ENCODE measurements at places on chromosomes 11 and 22.

DNA sequence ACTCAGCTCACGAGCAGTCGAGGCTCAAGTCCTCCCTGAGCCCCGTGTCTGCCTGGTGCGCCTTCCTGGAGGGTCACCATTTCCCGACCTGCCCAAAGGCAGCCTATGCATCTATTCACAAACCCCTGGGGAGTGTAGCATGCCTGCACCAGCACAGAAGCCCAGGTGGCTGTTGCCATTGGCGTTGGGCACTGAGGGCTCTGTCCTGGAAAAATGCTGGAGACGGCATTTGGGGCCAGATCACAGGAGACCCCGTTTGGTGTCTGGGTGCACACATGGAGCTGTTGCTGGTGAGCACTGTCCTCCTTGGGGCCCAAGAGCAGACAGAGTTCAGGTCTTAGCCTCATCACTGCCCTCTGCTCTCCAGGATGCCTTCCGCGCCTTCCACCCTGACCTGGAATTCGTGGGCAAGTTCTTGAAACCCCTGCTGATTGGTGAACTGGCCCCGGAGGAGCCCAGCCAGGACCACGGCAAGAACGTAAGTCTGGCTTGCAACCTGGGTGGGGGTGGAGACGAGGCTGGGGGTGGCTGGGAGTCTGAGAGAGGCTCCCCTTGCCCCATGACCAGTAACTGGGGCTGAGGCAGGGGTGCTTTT, 9.4 kb downstream of the FADS2 start:
- no peak for DNase-seq

DNA sequence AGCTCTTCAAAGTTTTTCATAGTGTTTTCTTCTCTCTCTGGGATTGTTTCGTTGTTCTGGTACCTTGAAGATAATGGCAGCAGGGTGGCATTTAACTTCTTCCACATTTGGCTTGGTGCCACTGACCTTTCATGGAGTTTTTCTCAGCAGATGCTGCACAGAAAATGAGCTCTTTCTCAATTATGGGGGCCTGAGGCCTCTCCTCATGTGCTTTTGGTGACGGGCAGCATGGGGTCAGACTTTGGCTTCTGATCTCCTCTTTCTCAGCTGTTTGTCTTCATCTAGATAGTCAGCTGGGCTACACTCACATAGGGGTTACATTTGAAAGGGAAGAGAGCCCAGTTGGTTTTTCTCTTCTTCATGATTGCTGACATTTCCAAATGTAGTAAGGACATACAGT, 76.3 kb downstream of the FAT3 start:
- no peak for DNase-seq

GRCh38 chr11:128518493-128519207, 68.7 kb downstream of the ETS1 start:
- no peak for DNase-seq

DNA sequence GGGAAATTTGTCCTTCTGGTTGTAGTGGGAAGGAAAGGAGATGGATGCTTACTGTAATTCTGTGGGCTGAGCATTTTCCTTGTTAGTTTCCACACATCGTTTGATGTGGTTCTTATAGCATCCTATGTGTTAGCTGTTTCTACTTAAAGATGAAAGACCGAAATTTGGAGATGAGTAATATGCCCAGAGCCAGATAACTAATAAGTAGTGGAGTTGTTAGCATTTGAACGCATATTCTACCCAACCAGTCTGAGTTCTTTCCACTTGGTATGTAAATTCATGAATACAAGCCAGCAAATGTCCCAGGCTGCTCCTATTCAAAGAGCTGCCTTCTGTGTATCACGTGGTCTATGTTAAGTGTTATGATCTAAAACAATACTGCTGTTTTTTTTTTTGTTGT, 14.6 kb downstream of the SPECC1L start:
- no peak for DNase-seq

- no peak for DNase-seq
Measured at GRCh38 chr11:47132490-47132889, 44.2 kb downstream of the ARFGAP2 start.

GRCh38 chr11:31657091-31657490, 147.5 kb downstream of the ELP4 start:
- DNase-seq, result no peak

GRCh38 chr11:55707029-55707428, 45.0 kb downstream of the OR4C6 start:
- DNase-seq, result no peak

- no peak for DNase-seq
Measured at GRCh38 chr22:48906216-48906835, 921.3 kb downstream of the BRD1 start.

DNA sequence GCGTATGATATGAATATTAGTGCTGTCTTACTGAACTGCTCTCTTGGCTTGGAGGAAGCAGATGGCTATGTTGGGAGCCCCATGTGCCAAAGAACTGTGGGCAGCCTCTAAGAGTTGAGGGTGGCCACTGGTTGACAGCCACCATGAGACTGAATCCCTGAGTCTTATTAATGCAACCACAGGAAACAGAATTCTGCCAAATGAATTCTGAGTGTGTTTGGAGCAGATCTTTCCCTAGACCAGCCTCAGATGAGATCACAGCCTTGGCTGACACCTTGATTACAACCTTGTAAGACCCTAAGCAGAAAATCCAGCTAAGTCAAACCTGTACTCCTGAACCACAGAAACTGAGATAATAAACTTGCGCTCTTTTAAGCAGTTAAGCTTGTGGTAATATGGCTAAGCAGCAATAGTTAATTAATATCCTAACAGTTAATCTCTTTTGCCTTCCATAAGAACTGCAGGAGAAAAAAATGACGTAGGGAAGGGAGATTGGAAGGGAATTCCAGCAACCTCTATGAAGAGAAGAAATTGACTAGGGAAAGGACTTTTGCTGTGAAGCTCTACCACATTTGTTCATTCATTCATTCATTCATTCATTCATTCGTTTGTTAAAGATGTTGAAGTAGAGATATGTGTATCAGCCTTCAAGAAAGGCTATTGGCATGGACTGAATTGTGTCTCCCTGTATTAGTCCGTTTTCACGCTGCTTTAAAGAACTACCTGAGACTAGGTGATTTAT, 26.8 kb downstream of the ADM start:
- no peak for DNase-seq

DNA sequence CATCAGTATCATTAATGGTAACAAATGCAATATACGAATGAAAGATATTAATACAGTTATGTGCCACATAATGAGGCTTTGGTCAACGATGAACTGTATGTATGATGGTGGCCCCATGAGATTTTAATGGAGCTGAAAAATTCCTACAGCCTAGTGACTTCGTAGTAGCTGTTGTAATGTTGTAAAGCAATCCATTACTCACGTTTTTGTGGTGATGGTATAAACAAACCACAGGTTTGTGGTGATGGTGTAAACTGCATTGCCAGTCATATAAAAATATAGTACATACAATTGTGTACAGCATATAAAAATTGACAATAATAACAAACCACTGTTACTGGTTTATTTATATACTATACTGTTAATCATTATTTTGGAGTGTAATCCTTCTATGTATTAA, 27.4 kb upstream of the GRIA4 start:
- DNase-seq, result no peak

DNA sequence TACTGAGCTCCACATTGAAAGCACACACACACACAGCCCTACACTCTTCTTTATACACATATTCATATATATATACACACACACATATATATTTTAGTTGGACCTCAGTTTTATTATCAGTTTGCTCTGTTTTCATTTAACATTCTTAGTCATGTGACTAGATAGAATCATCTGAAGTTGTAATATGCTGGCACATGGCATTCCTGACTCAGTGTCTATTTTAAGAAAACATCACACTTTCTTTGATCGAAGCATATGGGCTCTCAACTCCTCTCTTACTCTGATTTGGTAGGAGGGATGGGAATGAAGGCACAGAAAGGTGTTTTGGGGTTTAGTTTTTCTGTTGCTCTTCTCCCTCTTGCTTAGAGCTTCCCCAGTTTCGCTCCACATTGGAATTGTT, 24.8 kb downstream of the AMOTL1 start:
- DNase-seq, result no peak

DNA sequence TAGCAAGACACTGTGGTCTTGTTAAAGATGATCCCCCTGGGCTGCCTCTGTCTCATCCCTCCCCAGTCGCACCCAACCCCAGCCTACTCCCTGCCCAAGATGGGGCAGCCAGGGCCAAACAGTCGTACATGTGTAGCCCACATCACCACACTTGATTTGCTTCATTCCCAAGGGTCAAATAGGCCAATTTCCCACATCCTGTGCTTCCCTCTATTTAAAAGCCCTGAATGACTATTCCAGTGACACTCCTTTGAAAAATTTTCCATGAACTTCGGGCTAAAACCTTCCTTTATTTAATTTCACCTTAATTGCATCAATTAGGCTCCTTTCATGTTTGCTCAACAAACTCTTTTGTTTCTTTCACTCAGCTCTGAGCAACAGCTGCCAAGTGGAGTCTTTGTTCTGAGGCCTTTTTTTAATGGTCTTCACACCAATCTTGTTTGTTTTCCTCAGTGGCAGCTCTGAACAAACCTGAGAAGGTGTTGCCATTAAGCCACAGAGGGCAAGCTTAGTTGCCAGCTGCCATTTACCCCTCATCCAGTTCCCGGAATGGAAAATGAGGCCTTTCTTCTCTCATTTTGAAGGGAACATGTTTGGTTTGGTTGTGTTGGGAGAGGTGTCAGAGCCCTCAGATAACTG, 126.9 kb downstream of the APIP start:
- no peak for DNase-seq

DNA sequence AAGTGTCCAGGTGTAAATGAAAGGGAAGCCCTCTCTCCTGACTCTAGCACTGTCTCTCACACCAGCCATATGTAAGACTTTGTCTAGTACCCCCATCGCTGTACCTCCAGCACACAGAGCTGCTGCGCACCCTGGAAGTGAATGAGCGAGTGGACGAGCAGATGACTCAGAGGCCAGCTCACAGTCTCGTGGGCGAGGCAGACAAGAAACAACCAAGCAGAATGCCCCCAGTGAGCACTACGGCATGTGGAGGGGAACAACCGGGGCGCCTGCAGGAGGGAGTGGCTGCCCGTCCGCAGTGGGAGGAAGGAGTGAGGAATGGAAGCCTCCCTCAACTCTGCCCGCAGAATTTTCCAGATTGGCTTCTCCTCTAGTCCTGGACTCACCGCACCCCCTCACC, 46.4 kb downstream of the MCM5 start:
- no peak for DNase-seq

- no peak for DNase-seq
Measured at GRCh38 chr11:115927823-115928329, 423.7 kb upstream of the CADM1 start.

GRCh38 chr22:27107386-27107785, 450.0 kb downstream of the MIAT start:
- DNase-seq, result no peak

DNA sequence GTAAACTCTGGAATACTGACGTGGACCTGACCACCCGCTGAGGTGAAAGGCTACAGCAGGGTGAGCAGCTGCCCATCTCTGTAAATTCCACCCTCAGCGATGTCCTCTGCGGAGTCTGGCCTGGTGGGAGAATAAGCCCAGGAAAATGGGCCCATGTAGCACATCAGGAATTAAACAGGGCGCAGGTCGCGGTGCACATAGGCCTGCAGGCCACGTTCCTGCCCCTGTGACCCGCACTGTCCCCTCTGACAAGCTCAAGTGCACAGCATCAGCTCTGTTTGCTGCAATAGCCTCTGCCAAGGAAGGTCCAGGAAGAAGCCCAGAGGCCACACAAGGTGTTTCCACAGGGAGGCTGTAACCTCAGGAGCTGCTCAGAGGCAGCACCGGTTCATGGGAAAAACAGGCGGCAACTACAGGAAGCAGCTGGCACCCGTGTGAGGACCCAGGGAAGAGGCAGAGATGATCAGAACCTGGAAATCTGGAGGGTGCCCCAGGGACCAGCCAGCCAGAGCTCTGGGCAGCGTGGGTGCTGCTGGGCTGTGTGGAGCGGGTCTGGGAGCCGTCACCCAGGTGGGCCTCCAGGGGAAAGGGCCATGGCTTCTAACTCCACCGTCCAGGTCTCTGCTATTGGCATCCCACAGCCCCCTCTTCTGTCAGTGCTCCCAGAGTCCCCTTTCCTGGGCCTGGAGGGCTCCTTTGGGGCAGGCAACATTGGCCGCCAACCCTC, 808 bp upstream of the IFITM2 start:
- no peak for DNase-seq

All from DND-41 (cell line).